Ovary (tissue), 10 donors: ENCODE measurements at places on chromosomes 1 and 21.
A peak's percentile ranks its signal among the peaks of the same experiment; 100 is the strongest.

DNA sequence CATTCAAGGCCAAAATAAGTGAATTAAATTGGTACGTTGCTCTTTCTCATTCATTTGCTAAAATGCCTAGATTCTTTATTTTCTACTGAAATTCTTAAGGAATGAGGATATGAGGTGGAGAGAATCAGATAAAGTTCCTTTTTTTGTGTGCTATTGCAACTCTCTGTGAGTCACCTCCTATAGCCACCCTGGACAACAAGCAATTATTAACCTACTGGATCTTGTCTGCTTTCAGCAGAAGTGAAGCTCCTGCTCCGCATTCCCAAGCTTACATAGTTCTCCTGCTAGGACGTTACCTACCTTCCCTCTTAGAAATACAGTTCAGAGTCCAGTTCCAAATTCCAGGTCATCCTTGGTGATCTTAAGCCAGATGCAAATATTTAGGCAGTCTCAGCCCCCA is 4.8 kb upstream of the KCNJ6 start:
- no peak for DNase-seq

DNA sequence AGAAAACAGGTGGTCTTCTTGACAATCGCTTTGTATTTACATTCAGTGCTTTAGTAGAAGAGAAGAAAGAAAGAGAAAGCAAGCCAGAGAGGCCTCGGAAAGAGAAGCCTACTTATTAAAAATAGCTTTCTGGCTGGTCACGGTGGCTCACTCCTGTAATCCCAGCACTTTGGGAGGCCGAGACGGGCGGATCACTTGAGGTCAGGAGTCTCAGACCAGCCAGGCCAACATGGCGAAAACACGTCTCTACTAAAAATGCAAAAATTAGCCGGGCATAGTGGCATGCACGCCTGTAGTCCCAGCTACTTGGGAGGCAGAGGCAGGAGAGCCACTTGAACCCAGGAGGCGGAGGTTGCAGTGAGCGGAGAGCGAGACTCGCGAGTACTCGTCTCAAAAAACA is 1.8 kb upstream of the SLC19A2 start:
- DNase-seq, result no peak

DNA sequence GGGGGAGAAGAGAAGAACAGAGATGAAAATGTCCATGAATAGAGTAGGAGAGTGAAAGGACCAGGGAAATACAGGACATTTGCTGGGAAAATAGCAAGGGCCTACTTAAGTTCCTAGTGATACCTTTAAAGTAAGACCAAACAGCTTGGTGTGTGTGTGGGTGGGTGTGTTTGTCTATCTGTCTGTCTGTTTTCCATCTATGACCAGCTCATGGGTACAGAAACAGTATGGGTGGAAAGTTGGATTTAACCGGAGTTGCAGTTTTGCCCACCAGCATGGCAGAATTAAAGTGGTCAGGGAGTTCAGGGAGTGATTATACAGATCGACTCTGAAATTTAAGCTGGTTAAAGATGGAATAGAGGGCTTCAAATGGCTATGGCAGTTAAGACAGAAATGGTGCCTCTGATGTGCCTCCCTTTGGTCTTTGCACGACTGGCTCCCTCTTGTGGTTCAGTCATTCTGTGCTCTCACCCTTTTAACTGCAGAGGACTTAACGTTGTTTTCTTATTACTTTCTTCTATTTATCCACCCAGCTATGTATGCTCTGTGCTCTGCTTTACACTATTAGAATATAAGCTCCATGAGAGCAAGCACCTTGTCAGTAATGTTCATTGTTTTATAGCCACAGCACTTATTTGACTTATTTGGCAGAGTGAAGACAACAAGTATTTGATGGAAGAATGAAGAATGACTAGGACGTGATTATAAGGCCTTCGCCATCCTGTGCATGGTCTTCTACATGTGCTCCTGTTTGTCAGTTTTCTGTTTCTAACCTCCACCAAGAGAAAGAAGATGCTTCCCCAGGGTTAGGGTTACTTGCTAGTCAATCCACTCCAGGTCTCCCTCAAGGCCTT is 72.7 kb upstream of the AK4 start:
- DNase-seq, result peak; percentile 46

DNA sequence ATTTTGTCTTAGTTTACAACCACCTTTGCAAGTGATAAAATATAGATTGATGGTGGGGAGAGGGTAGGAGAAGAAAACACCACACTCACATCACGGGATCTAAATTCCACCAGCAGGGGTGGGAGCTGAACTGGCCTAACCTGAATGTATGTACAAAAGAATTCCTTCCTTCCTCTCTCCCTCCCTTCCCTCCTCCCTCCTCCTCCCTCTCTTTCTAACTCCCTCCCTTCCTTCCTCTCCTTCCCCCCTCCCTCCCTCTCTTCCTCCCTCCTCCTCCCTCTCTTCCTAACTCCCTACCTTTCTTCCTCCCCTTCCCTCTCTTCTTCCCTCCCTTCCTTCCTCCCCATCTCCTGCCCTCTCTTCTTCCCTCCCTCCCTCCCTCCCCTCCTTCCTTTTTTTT is 40.2 kb downstream of the HIVEP3 start:
- no peak for DNase-seq

- DNase-seq, result no peak
These were observed 18.5 kb upstream of the SLC25A34 start for GRCh38 chr1:15717418-15718125.

GRCh38 chr1:172338295-172338735 is 82.2 kb upstream of the C1orf105 start:
- no peak for DNase-seq

DNA sequence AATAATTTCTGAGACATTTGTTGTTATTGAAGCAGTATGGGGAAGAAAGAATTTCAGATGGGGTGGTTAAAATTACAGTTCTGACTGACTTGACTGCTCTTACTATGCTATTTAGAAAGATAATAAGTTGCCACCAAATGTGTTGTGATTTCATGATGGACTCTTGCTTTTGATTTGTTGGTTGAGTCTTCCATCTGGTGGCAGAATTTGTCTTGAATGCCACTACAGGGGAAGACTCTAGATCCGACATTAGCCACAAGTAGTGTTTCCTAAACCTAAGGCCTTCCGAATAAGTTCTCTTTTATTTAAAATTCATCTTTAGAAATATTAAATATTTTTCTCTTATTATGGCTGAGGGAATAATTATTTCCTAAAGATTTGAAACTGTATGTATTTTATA is 190.9 kb upstream of the ADGRL4 start:
- no peak for DNase-seq
